Retinal pigment epithelial cell (primary cell): ENCODE measurements at places on chromosomes 16 and 17.
A peak's percentile ranks its signal among the peaks of the same experiment; 100 is the strongest.

DNA sequence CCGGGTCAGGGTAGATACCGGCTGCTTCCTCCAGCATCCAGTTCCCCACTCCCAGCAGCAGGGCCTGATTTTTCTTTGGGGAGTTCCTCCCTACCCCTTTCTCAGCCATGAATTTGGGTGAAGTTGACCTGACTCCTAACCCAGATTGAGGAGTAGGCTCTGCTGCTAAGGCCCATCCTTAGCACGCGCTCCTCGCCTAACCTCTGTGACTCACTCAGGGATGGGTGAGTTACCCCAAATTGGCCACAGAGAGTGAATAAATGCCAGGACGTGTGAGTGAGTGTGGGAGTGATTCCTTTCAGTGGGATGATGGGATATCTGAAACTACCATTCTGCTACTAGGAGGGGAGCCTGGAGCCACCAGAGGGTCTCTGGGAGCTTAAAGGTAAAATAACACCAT is 28.9 kb upstream of the ABCC12 start:
- no peak for DNase-seq

DNA sequence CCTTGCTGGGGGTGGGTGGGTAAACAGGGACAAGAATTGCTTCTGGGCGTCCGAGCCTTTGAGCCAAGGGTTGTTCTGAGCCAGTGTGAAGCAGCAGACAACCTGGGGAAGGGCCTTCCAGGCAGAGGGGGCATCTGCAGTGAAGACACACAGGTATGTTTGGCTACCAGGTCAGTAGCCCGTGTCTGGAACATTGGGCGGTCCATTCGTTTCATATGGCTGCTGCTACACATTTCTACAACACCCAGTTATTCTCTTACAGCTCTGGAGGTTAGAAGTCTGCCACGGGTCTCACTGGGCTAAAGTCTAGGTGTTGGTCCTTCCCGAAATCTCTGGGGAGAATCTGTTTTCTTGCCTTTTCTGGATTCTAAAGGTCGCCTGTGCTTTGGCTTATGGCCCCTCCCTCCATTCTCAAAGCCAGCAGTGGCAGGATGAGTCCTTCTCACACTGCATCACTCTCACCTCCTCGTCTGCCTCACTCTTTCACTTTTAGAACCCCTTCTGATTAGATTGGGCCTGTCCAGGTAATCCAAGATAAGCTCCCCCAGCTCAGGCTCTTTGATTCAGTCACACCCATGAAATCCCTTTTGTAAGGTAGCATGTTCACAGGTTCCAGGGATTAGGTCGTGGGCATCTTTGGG is 136.1 kb downstream of the CLEC16A start:
- DNase-seq = no peak

- no peak for DNase-seq
Measured at GRCh38 chr16:56113223-56113622, 78.1 kb upstream of the GNAO1 start.

- DNase-seq = no peak
Measured at GRCh38 chr16:60636117-60636516, 1400.1 kb downstream of the CDH8 start.

DNA sequence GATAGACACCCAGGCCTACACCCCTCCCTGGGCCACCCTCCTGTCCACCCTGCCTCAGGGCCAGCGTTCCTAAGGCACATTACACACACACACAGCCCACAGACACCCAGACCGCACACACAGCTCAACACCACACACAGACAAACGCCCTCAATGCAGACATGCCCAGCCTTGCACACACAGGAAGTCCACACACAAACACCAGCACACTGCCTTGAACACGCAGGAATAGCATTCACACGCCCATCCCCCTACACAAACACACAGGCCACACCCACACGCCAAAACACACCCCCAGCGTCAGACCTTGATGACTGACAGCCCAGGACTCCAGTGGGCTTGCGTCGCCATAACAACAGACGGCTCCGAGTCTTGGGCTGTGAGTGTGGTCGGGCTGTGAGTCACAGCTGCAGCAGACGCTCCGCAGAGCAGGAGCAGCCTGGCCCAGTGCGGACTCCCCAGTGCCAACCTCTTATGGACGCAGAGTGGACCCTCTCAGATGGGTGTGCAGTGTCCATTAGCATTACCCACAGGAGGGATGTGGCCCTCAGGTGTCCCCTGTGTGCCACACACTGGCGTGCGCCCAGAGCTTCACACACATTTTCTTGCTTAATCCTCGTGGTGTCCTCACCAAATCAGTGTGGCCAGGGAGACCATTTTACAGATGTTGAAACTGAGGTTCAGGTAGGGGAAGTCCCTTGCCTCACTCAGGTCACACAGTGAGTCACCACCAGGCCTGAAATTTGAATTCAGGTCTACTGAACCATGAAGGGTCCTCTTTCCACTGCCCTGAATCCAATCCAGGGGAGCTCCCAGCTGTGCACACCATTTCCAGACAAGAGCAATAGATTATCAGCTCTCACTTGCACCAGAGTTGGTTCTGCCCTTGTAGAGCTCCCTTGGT is 17.8 kb upstream of the RAI1 start:
- peak; percentile 90 for DNase-seq

DNA sequence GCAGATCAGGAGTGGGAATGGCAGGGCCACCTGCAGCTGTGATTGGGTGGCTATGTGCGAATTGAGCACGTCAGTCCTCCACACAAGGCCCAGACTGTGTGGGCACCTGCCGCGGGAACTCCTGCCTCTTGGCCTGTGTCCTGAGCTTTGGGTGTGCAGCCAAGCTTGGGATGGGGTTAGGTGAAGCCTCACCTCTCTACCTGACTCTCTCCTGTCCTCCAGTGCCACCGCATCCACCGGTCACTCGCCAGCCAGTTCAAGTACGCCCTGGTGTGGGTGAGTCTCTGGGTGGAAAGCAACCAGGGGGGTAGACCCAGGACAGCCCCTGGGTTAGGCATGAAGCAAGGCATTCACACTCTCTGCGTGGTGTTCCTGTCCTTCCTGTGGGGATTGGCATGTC is 2.3 kb upstream of the MYO15A start:
- DNase-seq = no peak
